A172 (cell line): ENCODE measurements at places on chromosomes 1 and 21.

DNA sequence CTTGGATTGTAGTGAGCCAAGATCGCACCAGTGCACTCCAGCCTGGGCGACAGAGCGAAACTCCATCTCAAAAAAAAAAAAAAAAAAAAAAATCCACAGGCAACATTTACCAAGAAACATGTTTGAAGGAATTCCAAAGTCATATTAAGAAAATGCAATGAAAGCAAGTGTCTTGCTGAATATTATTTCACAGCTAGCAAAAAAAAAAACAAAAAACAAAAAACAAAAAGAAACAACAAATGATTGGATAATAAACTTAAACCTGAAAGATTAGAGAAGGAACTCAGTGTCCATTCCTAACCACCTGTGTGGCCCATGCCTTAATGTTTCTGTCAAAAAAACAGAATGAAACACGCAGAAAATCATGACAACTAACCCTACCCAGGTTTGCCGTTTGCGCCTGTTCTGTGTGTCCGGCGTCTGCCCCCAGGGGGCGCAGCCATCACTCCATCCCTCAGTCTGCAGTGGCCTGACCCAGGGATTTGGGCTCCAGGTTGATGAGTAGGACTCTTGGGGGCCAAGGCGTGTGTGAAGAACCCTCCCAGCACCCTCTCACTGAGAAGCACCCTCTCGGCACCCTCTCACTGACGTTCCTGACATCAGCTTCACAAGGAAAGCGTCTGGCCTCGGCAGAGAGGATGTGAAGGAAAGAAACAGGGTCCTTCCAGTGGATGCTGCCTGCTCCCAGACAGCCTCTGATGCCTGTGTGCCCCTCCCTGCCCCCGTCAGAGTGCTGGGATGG is 19.2 kb upstream of the PTTG1IP start:
- peak; percentile 44 for DNase-seq

DNA sequence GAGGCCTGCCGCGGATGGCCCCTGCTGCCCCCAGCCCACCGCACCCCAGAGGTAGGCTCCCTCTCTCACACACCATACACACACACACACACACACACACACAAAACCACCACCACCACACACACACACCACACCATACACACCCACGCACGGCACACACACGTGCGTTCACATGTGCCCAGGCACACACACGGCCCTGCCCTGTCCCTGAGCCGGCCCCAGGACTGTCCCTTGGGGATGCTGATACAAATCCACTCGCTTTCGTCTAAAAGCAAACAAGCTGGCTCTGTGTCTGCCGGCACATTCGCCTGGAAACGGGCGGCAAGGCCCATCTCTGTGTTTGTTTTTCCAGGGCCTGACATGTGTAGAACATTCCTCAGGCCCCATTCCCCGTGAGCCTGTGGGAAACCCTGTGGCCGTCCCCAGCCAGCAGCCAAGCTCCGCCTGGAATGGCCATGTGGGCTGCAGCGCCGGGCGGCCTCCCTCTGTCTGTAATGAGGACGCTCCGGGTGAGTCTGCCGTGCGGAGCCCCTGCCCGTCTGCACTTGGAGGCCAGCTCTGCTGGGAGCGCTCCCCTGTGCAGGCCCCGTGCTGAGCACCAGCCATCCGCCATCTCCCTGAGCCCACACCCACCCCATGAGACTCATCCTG is 67.4 kb downstream of the DMRTB1 start:
- no peak for DNase-seq

- DNase-seq, result no peak
Measured at GRCh38 chr1:204299814-204300365, 59.8 kb downstream of the PLEKHA6 start.

GRCh38 chr1:242128951-242129502 is 130.1 kb upstream of the MAP1LC3C start:
- DNase-seq, result peak; percentile 75

- no peak for DNase-seq
Measured at GRCh38 chr1:177287270-177287669, 116.5 kb downstream of the BRINP2 start.

GRCh38 chr1:109905491-109905890 is 5.2 kb upstream of the CSF1 start:
- DNase-seq, result no peak

GRCh38 chr1:78759881-78760280 is 110.2 kb downstream of the IFI44 start:
- DNase-seq, result no peak

GRCh38 chr1:6600410-6601048 is 2.1 kb downstream of the KLHL21 start:
- no peak for DNase-seq

- DNase-seq, result no peak
Measured at GRCh38 chr1:145898756-145899155, 11.1 kb downstream of the ITGA10 start.

- DNase-seq, result no peak
Measured at GRCh38 chr1:37825506-37825905, 17.5 kb upstream of the YRDC start.

- peak; percentile 100 for DNase-seq
Measured at GRCh38 chr1:234997201-234997895, 131.3 kb downstream of the TOMM20 start.

- peak; percentile 86 for DNase-seq
Measured at GRCh38 chr1:85313888-85314696, 37.7 kb upstream of the BCL10 start.

DNA sequence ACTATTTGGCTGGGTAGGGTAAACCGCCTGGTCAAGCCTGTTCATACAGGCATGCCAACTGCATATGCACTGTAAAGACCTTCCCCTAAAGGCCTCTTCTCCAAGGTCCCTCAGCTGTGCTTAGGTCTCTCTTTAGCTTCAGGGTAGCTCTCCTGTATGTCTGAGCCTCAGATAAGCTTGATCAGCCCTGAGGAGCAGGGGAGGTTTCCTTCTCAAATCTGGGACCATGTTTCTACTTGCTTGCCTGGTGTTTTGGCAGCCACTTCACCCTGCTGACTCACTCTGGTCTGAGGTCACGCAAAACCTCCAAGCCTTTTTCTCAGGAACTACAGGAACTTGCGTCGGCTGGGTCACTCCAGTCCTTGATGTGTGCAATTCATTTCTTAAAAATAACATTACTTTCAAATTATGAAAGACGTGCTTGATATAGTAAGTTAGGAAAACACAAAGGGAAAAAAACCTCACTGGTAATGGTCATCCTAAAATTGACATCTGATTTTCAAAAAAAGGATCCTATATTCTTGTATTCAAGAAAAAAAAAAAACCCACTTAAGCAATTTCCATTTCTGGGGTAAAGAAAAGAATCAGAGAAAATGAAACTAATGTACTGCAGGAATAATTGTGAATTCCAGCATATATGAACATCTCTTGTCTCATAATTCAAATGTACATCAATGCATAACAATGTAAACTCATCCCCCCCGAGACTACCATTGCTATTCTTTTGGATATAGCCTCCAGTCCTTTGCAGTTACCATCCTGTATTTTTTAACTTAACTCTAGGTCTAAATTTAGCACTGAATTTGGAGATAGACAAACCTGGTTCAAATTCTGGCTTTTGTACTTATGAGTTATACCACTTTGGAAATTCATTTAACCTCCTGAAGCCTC is 24.8 kb upstream of the RNF19B start:
- peak; percentile 81 for DNase-seq

- no peak for DNase-seq
Measured at GRCh38 chr1:7932524-7933138, 8.0 kb downstream of the TNFRSF9 start.

GRCh38 chr1:195704028-195704427 is 904.2 kb downstream of the KCNT2 start:
- DNase-seq, result no peak

- DNase-seq, result no peak
Measured at GRCh38 chr1:25818569-25818968, 1.2 kb upstream of the MTFR1L start.

GRCh38 chr1:167968569-167968968 is 31.7 kb upstream of the MPC2 start:
- no peak for DNase-seq

GRCh38 chr1:153352523-153352922 is 3.9 kb upstream of the PGLYRP4 start:
- peak; percentile 88 for DNase-seq

DNA sequence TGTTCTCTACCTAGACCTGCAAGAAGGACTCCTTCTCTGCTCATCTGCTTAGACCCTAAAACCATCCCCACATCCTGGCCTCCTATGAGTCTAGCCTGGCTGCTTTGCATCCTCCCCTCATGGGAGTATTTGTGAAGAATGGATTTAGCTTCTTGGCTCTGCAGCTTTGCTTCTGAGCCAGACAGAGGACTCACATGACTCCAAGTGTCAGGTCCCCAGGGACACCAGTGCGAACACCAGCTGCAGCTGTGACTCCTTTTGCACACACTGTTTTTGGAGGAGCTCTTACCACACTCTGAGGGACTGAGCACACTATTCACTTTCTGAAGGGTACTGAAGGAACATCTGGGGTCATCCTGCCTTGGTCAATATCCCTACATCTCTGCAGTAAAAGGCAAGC is 131.8 kb upstream of the SGIP1 start:
- no peak for DNase-seq

GRCh38 chr1:89540406-89540970 is 15.9 kb downstream of the LRRC8B start:
- no peak for DNase-seq

- DNase-seq, result no peak
Measured at GRCh38 chr1:67666636-67667035, 18.4 kb upstream of the GADD45A start.

- no peak for DNase-seq
Measured at GRCh38 chr21:39004634-39005501, 178.4 kb downstream of the PSMG1 start.

DNA sequence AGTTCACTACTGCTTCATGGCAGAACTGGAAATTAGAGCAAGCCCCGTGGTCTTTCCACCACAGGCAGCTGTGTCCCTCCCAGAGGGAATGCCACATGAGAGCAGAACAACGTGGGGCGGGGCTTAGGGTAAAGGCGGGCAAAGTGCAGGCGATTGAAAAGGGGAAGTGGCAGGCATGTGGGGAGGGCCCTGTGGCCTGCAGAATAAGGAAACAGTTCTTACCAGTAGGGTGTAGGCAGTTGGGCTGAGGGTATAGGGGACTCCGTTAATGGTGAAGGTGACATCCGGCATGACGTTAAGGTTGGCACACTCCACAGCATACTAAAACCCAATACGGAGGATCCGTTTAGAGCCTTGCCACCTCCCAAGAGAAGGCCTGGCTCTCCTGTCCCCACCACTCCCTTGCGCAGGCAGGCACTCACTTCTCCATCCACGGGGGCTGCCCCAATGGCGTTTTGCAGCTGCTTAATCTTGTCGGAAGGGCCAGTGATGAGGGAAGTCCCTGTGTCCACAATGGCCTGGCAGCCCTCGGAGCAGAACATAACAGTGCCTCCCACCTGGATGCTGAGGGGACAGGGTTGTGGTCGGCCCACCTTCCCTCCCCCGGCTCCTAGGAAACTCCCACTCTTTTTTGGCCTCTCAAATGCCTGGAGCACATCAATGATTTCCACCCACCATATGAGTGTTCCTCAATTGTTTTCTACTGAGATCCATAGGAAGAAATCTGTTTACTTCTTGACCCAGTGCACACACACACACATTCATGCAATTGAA is 9.1 kb upstream of the RAB7B start:
- DNase-seq, result no peak

DNA sequence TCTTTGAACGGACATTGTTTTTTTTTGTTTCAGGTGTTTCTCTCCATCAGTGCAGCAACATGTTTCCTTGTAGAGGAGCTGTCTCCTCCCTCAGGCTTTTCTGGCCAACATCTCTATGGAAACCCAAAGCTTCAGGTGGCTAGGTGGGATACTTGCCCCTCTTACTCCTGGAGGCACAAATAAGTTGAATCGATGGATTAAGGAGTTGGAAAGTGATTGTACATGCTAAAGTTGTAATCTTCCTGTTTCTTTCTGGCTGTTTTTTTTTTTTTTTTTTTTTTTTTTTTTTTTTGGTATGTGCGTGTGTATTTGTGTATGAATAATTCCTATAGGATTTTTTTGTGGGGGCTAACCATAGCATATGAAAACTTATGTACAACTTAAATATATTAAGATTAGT is 10.6 kb downstream of the USP25 start:
- DNase-seq, result no peak

GRCh38 chr1:221701570-221702186 is 40.2 kb downstream of the DUSP10 start:
- DNase-seq, result no peak

DNA sequence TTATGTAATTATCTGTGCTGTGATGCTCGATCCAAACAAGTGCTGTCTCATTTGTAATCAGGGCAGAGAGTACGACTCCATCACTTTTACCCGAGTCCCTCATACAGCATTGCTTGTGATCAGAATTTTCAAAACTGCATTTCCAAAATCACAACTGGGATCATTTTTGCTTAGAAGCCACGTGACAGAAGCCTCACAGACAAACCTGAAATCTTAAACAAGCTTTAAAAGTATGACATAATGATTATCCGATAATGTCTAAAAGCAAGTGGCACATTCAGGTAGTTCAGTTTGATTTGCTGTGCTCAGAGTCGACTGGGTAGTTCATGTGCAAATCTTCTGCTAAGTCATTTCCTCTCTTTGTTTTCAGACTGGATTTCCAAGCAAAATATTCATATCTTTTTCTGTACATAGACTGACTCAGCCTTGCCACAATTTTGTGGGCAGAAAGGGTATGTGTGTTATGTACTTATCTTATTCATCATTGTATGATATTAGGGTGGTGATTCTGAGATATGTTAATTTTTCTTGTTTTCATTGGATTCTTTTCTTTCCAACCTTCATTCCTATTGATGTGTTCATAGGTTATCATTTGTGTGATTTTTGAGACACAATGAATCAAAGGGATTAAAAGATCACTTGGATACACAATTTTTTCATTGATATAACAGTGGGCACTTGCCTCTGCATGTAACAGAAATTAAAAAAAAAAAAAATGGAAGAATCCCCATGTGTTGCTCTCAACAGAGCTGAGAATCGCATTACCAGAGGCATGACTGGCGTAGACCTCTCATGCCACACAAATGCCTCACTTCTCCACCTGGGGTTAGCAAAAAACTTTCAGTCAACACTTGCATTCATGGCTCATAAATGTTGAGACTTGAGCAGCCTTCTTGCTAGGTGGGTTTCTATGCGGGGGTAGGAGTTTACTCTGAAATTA is 355.7 kb downstream of the LTN1 start:
- peak; percentile 92 for DNase-seq

DNA sequence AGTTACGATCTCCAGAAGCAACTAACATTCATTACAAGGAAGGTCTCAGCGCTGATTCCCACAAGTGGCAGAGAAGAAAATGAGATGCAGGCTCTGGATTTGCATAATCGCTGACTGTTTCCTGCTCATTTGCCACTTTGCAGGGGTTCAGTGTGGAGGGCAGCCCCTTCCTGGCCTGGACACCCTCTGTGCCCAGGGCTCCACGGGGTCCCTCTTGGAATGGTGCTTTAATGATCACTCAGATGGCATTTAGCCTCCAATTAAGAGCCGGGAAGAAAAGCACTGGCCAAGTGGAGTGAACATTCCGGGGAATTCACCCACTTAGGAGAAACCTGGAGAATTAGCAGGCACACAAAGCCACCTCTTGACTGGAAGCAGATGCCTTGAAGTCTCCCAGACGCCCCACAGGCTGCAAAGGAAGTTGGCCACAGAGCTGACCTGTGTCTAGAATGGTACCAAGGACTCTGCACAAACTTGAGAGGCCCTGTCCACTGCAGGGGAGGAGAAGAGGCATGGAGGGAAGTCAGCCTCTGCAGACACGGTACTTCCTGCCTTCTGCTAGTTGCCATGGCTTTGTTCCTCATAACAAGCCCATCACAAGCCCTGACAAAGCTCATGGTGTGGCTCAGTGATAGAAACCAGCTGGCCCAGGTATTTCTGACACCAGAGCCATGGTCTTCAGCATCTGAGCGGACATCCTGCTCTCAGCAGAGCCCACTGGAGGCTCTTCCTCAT is 157.2 kb downstream of the KAZN start:
- DNase-seq, result no peak

GRCh38 chr1:180281490-180281889 is 51.4 kb downstream of the LHX4 start:
- DNase-seq, result no peak
